ENCODE measurements at places on chromosomes 12 and 14.

- no peak for DNase-seq
Observed at GRCh38 chr14:105200074-105200473, 19.0 kb upstream of the NUDT14 start.

- DNase-seq: no peak
Observed at GRCh38 chr14:26966908-26967307, 369.1 kb upstream of the NOVA1 start.

DNA sequence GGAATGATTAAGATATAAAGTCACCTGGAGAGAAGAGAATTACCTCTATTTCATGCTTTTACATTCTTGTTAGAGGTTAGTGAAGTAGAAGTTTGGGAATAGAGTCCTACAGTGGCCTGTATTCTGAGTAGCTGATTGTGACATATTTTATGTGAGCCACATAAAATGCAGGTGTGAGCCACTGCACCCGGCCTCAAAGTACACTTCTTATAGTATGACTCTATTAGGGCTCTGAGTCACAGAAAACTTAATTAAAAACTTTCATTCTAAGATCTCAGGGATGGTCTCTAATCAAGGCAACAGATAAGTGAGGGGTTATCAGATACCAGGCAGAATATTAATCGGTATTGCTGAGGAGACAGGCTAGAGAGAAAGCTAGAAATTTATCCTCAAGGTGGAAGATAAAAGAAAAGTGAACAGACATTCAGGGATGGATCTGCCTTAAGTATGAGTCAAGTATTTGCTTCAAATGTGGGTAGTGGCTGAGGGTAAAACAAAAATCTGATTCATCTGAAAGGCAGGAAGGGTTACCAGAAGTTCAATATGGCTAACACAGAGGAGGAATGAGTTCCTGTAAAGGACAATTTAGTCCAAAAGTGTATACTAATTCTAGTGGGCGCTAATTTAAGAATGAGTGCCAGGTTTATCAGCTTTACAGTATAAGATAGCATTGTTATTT lies 5.5 kb upstream of the G2E3 start:
- no peak for DNase-seq

- no peak for DNase-seq
Observed at GRCh38 chr12:124583854-124584253, 16.4 kb upstream of the NCOR2 start.

Data from stimulated activated CD4-positive, alpha-beta T cell treated with anti-CD3 and anti-CD28 coated beads, Interleukin-15, amount 100 ng/mL, for 48 hours (primary cell).